ENCODE measurements at places on chromosomes 12 and 14.

DNA sequence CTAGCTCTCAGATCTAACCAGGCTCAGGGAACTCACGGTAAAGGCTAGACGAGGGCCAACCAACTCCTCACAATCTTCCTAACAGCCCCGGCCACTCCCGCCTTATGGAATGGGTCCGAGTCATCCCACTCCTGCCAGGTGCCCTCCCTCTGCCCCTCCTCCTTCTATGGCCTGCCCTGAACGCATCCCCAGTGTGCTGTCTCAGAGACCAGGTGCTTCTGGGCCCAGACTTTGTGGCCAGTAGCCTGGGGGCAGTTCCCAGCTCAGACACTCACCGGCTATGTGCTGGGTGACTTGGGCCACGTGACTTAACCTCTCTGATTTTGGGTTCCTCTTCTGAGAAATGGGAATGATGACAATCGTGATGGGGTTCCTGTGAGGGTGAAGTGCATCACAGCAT is 22.5 kb downstream of the PAPLN start:
- DNase-seq = no peak

DNA sequence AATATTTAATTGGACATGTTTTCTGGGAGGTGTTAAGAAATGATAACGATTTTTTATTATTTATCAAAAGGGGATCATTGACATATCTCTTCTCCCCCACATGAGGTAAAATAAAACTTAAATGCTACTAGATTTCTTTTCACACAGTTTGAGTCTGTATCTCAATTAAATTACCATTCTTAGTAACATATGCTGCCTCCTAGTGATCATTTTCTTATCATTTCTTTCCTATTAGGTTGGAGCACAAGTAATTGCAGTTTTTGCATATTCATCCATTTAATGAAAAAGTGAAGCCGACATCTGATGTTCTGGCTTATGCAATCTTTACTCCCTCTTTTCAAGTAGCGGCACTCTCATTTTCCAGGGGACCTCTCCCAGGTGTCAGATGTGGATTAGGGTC is 24.9 kb downstream of the PUS7L start:
- no peak for DNase-seq

GRCh38 chr12:79597910-79598309 is 92.9 kb downstream of the PAWR start:
- DNase-seq = no peak

- no peak for DNase-seq
These were observed 332.0 kb downstream of the CACNA1C start for GRCh38 chr12:2384533-2385351.

DNA sequence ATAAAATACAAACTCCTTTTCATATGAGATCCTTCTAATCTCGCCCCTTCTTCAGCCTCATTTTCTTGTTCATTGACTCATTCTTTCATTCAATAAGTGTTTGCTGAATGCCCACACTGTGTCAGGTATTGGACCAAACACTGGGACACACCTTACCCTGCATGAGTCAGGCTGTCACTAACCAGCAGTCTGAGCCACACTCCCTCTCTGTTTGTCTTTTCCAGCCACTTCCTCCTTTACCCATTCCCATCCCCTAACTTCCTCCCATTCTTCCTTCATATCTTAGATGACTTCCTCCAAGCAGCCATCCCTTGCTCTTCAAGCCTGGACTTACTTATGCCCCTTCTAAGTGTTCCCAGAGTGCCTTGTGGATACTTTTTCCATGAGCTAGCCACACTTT is 27.0 kb upstream of the HIF1A start:
- DNase-seq = no peak

DNA sequence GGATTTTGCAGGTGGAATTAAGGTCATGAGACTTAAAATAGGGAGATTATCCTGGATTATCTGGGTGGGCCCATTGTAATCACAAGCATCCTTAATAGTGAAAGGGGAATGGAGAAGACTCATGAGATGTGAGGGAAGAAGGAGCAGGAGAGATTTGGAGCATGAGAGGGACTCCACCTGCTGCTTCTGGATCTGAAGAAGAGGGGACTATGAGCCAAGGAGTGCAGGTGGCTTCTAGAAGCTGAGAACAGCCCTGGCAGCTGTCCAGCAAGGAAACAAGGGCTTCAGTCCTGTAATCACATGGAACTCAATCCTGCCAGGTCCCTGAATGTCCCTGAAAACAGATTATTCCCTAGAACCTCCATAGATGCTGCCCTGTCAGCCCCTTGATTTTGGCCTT is 67.8 kb downstream of the PELI2 start:
- no peak for DNase-seq

DNA sequence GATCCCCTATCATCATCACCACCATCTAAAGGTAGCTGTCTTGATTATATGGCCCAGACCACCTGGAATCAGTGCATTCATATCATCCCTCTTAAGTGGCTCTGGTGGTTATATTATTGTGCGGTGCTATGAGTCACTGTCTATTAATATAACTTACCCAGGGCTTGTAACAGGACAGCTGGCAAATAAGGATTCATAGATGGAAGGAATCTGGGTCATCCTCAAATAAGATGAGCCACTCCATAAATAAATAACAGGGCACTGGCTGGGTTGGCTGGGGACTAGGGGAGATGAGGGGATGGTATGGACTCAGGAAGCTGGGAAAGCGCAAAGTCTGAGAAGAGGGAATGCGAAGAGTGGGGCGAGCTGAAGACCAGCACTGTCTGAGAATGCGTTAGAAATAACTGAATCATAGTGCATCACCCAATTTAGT is 216.1 kb downstream of the NUAK1 start:
- no peak for DNase-seq

DNA sequence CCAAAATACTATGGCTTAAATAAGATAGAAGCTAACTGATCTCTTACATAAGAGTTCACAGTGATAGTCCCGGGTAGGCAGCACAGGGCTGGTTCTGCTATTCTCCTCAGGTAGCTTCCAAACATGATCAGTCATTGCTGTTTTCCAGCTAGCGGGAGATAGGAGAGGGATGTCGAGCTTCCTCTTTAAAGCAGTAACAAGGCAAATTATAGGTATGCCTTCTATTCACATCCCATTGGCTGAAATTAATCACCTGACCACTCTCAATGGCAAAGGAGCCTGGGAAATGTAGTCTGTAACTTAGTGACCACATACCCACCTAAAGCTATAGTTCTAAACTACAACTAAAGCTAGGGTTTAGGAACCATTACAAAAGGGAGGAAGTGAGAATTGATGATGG is 34.5 kb upstream of the VRK1 start:
- DNase-seq = peak; percentile 72

DNA sequence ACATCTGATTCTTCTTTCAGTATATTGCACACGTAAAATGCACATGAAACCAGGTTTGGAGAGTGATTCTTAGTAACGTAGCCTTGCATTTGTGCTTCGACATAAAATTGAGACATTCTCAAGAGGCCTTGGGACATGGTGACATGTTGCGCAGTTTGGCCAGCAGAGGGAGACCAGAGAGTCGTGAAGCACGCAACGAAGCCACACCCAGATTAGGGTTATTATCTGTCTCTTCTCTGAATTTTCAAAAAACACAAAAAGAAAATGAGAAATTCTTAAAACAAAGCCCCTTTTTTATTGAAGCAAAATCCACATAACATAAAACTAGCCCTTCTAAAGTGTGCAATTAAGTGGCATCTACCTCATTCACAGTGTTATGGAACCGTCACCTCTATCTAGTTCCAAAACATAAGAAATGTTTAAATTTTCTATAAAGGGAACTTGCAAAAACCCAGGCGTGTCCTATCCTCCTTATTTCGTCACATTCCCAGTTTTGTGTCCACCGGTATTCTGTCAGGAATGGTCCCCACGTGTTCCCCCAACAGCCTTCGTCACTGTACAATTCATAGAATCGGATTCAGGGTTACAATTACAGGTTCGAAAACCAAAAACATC is 108.8 kb upstream of the ATF7IP start:
- peak; percentile 19 for DNase-seq

DNA sequence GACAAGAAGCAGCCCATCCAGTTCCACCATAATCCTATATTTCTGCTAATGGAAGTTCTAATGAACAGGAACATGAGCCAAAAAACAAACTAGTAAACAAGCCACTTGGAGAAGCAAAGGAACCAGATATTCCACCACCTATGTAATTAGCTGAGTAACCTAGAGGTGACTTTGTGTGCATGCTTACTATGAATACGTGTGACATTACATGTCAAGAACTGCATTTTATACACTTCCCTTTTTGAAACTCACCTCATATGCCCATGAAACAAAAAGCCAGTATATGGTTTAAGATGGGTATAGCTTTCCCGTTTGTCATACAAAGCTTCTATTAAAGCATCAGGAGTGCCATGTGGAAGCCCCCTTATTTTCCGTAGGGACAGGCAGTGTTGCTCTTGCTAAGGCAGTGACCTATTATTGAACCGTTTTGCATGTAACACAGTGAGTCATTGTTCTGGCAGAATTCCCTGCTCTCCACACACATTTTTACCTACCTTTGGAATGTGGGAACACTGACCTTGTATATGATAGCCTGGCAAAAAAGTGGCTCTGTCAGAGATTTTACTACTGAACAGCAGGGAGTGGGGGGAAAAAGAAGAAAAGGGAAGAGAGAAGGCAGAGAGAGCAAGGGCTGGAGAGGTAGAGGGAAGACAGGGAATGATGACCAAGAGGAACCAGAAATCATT is 34.8 kb upstream of the FRMD6 start:
- no peak for DNase-seq

DNA sequence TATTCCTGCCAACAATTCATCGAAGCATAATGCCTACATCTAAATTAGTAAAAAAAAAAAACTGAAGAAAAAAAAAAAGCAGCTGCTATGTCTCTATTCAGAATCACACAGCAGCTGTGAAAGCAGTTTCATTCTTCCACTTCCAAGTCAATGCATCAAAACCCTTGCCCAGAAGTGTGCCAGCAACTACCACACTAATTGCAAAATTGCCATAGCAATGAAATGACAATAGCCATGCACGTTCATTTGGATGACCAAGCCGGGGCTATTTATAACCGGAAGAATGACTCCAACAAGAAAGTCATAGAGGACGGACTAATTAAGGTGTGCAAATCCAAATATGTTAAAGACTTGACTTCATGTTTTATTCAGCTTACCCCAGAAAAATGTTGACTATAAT is 42.5 kb downstream of the SLC2A13 start:
- peak; percentile 97 for DNase-seq

- DNase-seq = no peak
These were observed 9.6 kb upstream of the GPR84 start for GRCh38 chr12:54373649-54374561.

DNA sequence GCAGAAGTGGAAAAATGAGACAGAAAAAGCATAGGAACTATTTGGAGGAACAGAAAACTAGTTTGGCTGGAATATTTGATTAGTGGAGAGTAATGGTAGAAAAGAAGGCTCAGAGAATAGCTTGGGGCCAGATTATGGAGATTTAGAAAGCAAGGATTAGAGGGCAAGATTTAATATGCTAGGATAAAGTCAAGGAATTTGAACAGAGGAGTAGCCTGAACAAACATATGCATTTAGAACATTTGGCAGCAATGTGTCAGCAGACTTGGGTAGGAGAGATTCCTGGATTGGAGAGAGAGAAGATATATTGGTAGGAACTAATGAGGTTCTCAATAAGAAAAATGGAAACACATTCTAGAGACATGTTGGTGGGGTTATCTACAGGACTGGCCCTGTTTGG is 229.2 kb upstream of the PKP2 start:
- no peak for DNase-seq

Data from NCI-H1930 (cell line).